CD4-positive, alpha-beta T cell treated with Interleukin-4 for 1 hour (primary cell): ENCODE measurements at places on chromosomes 5 and 9.

GRCh38 chr5:83050723-83051340 is 26.4 kb downstream of the TMEM167A start:
- no peak for DNase-seq

DNA sequence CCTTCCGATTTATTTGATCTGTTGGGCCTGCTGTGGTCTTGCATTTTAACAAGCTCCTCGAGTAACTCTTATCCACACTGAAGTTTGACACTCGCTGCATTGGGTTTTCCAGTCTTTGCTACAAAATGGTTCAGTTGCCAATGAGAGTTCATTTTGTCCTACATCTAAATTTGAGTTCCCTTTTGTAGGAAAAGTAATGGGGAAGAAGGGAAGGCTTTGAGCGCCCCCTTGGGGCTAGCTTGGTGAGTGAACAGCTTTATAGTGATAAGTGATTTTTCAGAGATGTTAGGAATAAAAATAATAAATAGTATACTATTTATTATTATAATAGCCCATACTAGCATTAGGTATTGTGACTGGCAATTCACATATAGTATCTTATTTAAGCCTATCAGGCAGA is 89.9 kb upstream of the GNAQ start:
- peak; percentile 65 for DNase-seq

GRCh38 chr9:81849631-81850259 is 78.5 kb upstream of the SPATA31D4 start:
- DNase-seq, result no peak

- DNase-seq, result no peak
Measured at GRCh38 chr5:135632798-135633197, 54.0 kb upstream of the CXCL14 start.

DNA sequence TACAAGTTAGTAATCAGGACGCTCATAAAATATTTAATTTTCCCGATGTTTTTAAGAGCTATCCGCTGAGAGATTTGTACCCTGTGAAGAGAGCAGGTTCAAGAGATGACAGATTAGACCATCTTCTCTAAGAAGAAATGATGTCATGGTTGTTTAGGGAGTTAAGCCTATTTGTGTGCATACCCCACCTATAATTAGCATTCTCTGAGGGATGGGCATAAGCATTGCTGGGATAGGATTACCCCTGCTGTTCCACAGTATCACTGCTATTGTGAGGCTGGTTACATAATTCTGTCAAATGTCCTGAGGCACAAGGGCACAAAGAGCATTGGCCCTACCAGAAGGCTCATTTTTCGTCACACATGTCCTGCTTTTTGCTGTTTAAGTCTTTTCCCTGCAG is 687.0 kb downstream of the CETN3 start:
- no peak for DNase-seq

DNA sequence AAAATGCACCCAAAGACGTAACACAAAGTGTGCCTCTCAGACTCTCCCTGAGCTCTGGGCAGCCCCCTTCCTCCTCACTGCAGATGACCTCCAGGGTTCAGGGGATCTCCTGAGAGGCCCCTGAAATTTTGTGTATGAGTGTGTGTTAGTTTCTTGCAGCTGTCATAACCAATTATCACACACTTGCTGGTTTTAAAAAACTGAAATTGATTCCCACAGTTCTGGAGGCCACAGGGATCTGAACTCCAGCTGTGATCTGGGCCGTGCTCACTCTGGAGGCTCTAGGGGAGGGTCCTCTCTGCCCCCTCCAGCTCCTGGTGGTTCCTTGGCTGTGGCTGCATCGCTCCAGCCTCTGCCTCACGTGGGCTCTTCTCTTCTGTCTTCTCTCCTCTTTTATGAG is 58.8 kb downstream of the OLFM1 start:
- no peak for DNase-seq

GRCh38 chr5:65722575-65723403 is 784 bp downstream of the NLN start:
- DNase-seq, result no peak

DNA sequence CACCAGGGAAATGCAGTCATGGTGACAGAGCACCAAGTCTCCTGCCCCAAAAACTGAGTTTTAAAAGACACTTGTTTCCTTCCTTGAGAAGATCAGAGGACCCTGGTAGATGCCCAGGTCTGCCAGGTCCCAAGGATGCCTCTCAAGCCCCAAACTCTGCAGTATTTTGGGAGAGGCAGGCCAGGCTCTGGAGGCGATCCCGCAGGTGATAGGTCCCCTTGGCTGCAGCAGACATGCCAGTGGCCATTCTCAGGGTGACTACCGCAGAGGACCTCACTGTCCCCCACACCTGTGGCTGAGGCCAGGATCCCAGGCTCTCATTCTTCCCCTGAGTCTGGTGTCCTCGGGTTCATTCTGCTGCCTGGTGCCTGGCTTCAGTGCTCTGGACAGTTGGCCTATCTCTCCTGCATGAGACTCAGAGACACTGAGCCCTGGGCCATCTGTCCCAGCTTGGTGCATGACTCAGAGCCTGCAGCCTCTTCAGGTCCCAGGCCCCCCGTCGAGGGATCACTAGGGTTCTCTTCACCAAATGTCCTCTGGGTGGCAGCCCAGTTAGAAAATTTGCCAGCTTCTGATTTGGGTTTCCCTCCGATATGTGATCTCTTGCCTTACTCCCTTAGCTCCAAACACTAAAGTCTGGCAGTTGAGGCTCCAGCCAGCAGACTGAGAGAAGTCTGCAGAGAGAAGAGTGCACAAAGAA is 59.7 kb upstream of the GARNL3 start:
- no peak for DNase-seq

GRCh38 chr5:173004013-173004412 is 20.4 kb downstream of the ATP6V0E1 start:
- DNase-seq, result no peak

DNA sequence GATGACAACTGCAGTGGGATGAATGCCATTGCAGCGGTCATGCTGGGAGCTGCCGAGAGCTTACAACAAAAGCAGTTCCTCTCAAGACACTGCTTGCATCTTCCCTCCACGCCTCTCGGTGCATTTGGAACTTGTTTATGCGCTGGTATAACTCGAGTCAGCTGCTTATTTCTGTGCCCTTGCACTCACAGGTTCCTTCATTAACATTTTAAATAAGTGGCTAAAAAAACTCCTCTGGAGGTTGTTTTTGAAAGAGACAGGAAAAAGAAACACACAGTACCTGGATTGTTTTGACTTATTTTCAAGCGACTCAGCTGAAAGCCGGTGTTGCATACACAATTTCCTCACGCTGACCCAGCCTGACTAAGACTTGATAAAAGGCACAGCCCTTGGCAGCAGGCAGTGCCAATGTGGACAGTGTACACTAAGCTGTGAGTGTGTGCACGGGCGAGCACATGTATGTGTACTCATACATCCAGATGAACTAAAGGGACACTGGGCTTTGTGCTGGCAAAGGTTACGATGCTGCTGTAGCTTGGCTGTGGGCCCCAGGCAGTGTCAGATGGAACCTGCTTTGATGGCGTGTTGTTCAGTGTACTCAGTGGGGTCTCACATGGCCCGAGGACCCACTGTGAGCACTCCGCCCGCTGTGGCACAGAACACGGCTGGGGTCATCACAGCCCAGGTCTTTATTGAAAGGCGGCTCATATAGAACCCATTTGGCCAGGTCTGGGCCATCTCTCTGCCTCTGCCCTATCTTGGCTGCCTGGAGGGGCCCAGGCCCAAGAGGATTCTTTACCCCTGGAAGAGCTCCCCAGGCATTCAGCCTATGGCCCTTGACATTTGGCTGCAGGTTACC is 92.3 kb downstream of the ANKRD33B start:
- no peak for DNase-seq
